ENCODE measurements at places on chromosomes 12 and 14.

DNA sequence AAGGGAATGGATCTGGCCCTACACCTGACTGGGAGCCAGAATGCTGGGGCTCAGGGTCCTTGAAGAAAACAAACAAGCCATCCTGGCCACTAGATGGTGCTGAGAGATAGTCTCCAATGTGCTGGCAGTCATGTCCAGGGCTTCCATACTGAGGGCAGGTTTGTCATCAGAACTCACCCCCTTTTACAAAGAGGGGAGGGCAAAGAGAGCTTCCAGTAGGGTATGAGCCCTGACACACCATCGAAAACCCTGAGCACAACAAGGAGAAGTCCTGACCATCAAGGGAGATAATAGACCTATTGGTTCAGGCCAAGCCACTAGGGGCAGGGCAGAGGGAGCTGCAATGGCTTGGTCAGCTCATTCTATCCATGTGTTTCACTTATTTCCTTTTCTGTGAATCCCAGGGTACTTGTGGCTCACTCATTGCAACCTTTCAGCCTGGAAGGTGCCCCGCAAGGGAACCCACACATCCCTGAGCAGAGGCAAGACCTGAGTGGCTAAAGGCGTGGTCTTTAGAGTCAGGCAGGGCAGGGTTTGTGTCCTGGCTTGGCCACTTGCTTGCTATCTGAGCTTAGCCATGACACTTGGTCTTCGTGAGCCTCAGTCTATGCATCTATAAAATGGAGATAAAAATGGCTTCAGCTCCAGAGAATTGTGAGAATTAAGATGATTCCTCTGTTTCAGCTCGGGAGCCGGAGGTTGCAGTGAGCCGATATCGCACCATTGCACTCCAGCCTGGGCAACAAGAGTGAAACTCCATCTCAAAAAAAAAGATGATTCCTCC lies 6.2 kb upstream of the PLEKHH1 start:
- DNase-seq: peak; percentile 21

DNA sequence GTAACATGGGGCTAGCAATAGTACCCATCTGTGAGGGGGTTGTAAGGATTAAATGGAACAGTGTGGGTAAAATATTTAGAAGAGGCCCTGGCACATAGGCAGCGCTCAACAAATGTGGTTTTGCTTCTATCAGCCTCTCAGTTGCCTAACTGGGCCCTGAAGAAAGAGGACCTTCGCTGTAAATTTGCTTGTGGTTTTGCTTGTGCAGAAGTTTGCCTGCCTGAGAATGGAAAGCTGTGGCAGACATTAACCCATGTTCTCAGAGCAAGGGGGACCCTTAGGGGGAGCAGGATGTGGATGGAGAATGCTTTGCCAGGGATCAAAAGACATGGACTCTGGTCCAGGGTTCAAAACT lies 160.1 kb downstream of the BRMS1L start:
- DNase-seq: no peak

GRCh38 chr12:21843795-21844194 lies 69.3 kb upstream of the KCNJ8 start:
- no peak for DNase-seq

GRCh38 chr12:75374971-75375370 lies 15.9 kb upstream of the GLIPR1L2 start:
- DNase-seq: no peak

- no peak for DNase-seq
Measured at GRCh38 chr14:71049435-71050133, 142.3 kb downstream of the PCNX1 start.

DNA sequence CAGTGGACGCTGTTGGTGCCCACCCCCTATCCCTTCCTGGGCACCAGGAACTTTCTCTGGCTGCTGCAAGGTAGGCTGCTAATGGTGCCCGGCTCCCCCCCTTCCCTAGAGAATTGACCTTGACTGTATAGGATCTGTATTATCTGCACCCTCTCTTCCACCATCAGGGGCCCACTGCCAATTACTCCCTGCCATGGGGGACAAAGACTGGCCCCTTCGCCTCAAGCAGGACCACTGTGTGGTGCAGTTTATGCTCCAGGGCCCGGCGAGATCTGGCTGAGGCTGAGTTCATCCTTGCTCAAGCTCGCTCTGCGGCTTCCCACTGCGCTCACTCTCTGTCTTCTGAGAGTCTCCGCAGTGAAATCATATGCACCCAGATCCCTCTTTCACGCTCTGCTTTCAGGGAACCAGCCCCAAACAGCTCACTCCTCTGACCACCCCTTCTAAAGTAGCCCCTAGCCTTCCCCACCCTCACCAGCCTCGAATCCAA lies 95.2 kb downstream of the LGMN start:
- no peak for DNase-seq

- DNase-seq: no peak
Measured at GRCh38 chr14:91228112-91229004, 16.1 kb downstream of the GPR68 start.

DNA sequence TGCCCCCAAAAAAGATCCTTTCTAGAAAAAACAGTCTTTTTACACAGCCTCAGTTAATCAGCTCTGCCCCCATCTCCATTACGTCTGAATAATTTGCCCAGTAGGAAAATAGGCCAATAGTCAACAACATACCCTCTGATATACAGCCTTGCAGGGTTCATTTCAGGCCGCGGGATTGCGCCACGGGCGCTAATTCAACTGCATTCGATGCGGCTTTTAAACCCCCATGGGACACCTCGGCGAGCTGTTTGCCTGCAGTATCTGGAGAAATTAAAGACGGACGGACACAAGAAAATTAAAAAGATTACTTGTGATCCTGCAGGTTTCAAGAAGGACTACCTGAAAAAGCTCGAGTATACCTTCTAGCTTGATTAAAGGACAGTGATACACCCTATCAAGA lies 36.1 kb downstream of the ERP29 start:
- no peak for DNase-seq

GRCh38 chr12:69045430-69045829 lies 112.5 kb upstream of the CPM start:
- no peak for DNase-seq

GRCh38 chr12:5758347-5758746 lies 186.7 kb downstream of the ANO2 start:
- DNase-seq: no peak

GRCh38 chr14:28571636-28572035 lies 195.0 kb upstream of the FOXG1 start:
- DNase-seq: no peak

DNA sequence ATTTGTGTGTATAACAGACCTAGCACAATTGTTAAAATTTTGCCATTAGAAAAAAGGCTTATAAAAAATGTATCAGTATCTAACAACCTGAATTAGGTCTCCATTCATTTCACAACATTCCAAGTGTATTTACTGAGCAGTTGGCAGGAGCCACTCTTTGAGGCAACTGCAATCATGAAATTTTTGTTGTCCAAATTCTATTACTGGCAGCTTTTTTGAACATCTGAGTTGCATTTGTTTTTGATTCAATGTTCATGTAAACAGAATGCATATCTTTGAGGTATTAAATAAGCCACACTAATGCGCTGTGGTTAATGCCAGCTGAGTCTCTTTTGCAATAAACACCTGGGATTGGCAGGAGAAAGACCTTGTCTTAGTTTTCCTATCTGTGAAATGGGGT lies 8.7 kb downstream of the KITLG start:
- no peak for DNase-seq

DNA sequence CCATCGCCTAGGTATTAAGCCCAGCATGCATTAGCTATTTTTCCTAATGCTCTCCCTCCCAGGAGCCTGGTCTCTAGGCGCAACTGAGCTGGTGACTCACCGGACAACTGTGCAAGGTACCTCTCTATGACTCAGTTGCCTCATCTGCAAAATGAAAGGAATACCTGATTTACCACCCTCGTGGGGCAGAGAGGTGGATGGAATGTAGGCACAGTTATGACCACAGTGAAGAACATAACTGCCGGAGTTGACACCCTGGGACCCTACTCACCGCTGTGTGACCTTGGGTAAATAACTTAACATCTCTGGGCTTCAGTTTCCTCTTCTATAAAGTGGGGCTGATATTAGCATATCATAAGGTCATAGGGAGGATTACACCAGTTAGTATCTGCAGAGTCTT lies 22.6 kb downstream of the BCL11B start:
- DNase-seq: no peak

- DNase-seq: no peak
Measured at GRCh38 chr12:70080566-70080965, 162.7 kb upstream of the CNOT2 start.

GRCh38 chr12:54463034-54463433 lies 10.4 kb downstream of the GTSF1 start:
- no peak for DNase-seq

DNA sequence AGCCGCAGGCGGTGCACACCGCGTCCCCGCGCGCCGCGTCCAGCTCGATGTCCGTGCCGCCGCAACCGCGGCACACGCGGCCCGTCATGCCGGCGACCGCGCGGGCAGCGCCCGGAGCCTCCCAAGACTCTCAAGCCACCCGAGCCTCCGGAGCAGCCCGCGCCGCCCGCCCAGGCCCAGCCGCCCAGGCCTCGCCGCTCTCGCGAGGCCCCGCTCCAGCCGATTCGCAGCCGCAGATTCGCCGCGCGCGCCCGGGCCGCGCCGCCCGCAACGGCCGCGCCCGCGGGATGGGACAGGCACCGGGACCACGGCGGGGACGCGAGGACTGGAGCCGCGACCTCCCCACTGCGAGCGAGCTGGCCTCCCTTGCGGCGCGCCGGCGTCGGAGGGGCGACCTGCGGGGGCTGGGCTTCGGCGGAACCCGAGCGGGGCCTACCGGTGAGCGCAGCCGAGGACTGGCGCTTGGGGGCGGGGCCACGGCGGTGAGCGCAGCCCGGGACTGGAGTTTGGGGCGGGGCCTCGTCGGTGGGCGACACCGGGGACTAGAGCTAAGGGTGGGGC lies at the start of gene BRF1:
BRF1 (minus strand) TSS at position 460 of the 561 bp plus-strand sequence; CDS start at position 88, 372 bp downstream.
- DNase-seq: peak; percentile 83

DNA sequence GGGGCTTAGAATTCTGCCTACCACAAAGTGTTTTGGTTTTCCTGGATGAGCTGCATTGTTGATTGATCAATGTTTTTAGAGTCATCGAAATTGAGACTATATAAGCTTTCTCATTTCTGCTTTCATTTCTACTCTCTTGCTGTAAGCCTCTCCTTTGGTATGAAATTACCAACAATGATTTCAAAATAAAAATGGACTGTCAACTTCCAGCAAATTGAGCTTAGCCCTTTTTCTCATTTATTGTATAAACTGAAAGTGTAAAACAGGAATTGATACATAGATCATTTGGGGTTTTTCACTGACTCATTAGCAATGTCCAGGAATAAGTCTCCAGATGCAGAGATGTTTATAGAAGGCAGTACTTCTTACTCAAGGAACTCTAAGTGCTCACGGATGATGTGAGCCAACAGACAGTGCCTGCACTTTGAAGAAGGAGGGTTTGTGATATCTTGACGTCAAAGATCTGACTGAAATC lies 20.0 kb upstream of the PCNX1 start:
- DNase-seq: peak; percentile 17

GRCh38 chr12:56978397-56979138 lies 21.2 kb upstream of the RDH16 start:
- no peak for DNase-seq

GRCh38 chr14:55126932-55127459 lies 2.1 kb upstream of the LGALS3 start:
- DNase-seq: no peak

DNA sequence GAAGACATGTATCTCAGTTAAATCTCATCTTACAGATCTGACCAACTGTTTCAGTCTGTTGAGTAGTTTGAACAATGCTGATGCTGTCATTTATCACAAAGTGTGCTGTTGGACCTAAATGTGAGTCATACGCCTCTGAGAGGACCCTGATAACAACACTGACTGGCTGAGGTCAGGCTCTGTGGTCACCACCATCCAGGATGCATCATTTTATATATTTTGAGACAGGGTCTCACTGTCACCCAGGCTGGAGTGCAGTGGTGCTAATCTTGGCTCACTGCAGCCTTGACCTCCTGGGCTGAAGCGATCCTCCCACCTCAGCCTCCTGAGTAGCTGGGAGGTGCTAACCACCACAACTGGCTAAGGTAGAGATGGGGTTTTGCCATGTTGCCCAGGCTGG lies 181.0 kb upstream of the RGS6 start:
- no peak for DNase-seq

GRCh38 chr14:40981247-40981646 lies 625.4 kb upstream of the LRFN5 start:
- no peak for DNase-seq

DNA sequence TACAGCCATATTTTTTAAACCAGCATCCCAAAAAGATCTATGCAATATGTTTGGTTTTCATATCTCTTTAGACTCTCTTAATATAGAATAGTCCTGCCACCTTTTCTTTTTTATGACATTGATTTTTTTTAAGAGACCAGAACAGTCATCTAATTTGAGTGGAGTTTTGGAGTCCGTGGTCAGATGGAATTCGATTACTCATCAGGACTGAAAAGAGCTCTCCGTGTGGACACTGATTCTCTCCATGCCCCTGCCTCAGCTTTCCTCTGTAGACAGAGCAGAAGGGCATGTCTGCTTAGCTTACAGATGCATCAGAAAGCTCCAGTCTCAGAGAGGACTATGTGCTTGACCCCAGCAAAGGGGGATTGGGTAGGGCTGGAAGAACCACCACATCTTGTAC lies 27.8 kb downstream of the SMCO2 start:
- no peak for DNase-seq

- no peak for DNase-seq
Measured at GRCh38 chr14:69559581-69560011, 15.1 kb downstream of the CCDC177 start.

DNA sequence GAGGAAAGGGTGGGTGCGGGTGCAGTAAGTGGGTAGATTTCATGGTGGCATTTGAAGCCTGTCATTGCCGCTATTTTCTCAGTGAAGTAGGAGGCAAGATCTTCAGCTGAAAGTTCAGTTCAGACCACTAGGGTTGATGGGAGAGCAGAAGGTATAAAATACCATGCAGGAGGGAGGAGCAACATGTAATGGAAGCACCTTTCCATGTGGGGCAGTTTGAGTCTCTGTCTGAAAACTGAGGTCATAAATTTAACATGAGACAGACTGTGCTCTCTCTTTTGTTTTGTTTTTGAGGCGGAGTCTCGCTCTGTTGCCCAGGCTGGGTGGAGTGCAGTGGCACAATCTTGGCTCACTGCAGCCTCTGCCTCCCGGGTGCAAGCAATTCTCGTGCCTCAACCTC lies 22.7 kb downstream of the LRRC74A start:
- DNase-seq: no peak

- DNase-seq: peak; percentile 41
Measured at GRCh38 chr12:53427905-53428594, 4.4 kb downstream of the AMHR2 start.
